ENCODE measurements at places on chromosomes 16 and 17.
A peak's percentile ranks its signal among the peaks of the same experiment; 100 is the strongest.

GRCh38 chr16:2785101-2785991 is 2.0 kb downstream of the PRSS33 start:
- DNase-seq = no peak

DNA sequence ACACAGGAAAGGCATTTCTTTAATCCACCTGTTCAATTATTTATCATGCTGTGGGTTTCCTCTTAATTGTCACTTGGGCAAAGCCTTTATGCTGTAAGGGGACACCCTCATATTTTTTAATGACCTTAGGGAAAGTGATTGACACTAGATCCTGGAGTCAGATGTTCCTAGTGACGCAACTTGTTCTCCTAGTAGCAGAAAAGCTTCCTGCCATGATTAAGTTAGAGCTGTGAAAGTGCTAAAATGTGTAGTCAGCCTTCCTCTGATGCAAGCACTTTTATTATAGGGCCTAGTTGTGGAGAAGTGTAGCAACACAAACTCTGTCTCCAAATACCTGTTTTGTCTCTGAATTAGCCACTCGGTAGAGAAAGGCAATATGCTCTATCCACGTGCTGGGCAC is 12.3 kb downstream of the TMEM100 start:
- DNase-seq = peak; percentile 83

DNA sequence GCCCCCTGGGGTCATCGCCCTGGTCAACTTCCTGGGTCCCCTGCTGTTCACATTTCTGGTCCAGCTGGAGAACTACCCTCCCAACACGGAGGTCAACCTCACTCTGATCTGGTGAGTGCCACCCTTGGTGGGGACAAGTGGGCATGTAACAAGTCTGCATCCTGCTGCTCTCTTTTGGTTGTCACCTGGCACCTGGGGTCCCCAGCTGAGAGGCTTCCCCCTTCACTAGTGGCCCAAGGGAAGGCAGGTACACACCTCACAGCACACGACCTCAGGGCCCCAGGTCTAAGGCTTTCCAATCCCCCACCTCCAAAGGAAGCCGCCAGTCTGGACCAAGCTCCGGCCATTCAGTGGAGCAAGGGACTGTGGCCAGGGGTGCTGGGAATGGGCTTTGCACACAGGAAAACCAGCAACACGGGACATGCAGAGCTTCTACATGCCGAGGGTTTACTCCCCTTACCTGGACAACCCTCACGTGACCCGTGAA is 4.4 kb downstream of the TMC8 start:
- no peak for DNase-seq

DNA sequence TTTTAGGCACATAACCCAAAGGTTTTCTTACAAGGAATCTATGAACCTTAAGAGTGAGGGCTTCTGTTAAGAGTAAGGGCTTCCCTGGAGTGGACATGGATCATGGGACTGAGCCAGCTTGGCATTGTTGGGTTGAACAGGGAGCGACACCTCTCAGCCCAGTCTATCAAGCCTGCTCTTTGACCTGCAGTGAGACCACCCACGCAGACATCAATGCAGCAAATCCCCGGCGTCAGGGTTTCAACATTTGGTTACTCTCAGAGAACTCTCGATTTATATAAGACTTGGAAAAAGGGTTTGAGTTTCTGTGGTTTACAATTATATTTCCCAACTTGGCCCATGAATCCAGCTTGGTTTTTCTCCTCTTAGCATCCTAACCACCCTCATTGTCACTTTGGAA is 299.9 kb downstream of the WWOX start:
- no peak for DNase-seq

DNA sequence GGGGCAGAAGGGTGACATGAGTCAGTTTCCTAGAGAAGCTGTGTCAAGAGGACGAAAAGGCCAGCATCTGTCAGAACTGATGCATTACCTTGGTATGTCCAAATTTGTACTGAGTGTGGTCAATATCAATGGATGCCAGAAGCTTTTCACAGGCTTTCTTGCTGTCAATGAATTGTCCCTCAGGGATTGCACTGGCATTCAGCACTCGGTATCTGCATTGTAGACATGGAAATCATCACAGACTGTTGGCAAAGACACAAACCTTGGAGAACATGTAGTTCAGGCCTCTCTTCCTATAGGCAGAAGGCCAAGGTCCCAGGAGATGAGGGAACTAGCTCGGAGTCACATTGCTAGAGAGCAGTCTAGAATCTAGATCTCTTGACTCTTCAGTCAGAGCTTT is 16.6 kb downstream of the MYH3 start:
- DNase-seq = no peak

- DNase-seq = no peak
Observed at GRCh38 chr16:83609178-83609577, 198.6 kb upstream of the HSBP1 start.
